GDM1 (cell line): ENCODE measurements at places on chromosomes 3 and 15.

GRCh38 chr15:80640531-80641121 is 54.5 kb upstream of the ABHD17C start:
- DNase-seq: no peak

DNA sequence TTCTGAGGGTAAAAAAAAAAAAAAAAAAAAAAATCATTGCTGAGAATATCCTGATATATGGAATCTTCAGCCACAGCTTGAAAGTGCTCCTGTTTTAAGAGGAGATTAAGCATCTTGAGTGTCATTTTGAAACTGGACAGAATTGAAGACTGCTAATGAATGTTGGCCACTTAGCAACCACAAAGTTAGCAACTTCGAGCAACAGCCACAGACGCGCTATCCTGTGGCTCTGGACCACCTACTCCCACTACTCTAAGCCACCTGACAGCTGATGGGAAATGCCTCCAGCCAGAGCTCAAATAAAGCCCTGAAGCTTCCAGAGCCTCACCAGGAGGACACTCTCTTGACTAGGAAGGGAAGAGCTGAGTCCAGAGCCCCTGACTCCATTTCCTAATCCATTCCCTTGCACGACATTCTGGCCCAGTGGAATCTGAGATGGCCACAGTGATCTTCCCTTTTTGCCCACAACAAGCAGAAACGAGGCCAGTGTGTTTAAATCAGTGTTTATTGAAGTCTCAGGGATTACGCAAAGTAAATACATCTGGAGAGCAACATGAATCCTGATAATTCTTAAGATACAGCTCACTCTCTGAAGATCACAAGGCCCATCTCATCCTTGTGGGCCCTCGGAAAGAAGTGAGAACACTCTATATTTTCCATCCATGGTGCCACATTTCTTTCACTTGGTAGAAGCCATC is 58.6 kb downstream of the TMEM212 start:
- DNase-seq: no peak

- DNase-seq: no peak
Measured at GRCh38 chr3:114697401-114697800, 403.6 kb downstream of the TIGIT start.

- DNase-seq: no peak
Measured at GRCh38 chr3:139746481-139746880, 68.7 kb upstream of the NMNAT3 start.

DNA sequence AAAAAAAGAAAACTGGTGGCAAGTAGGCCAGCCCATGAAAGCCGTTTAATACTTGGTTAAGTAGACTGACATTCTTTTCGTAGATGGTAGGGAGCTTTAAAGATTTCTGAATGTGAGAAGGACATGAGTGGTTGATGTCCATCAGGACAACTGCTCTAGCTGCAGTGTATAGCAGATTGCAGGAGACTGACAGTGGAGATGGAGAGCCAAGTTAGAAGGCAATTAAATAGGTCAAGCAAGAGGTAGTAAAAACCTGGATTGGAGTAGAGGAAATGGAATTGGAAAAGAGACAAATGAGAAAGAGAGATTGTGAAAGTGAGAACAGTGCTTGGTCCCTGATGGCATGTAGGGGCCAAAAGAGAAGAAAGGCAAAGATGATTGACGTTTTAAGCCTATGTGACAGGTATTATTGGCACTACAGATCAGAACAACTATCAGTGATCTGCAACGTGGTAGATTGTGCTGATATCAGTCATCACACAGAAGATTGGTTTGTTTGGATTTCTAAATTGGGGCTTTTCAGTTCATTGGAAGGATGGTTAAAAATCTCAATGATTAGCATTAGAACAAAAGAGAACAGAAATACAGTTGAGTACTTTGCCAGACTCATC is 74.0 kb downstream of the CNTN4 start:
- DNase-seq: no peak

DNA sequence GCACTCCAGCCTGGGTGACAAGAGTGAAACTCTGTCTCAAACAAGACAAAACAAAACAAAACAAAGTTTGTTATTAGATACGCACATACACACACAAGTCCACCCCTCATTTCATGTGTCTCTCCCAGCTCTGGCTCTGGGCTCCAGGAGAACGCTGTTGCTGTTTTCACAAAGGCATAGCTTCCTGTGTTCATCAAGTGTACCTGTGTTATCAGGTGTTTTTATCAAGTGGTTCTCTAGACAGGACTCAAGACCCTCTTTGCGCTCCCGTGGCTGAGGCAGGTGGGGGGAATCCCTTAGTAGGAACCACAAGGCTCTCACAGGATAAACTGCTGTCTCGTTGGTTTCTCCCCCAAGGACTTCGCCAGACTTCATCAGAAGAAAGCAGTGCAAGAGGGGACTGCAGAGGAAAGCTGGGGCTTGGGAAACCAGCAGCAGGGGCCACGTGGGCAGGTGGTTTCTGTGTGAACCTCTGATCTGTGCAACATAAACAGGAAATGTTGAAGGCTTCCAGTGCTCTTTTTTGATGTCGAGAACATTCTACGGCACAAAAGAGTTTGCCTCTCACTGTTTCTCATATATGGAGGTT is 6.9 kb upstream of the PPP1R2 start:
- no peak for DNase-seq

DNA sequence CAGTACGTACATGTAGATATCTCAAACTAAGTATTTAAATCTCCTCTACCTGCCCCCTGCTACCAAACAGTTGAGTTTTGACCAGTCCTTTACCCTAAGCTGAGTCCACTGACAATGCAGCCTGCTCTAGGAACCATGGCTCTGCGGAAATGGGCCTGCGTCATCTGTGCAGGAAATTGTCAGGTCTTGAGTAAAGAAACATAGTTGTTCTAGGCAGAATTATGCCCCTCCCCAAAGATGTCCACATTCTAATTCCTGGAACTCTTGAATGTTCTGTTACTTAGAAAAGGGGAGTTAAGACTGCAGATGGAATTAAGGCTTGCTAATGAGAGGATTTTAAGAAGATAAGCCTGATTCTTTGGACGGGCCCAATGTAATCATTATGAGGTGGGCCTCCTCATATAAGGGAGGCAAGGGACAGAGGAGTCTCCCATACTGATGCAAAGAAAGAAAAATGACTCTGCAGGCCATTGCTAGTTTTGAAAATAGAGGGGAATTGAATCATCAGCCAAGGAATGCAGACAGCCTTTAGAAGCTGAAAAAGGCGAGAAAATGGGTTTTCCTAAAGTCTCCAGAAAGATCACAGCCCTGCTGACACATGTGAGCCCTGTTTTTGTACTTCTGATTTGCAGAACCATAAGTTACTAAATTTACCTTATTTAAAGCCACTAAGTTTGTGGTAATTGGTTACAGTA is 5.5 kb upstream of the VGLL3 start:
- no peak for DNase-seq

GRCh38 chr3:105972069-105972468 is 103.3 kb upstream of the CBLB start:
- DNase-seq: no peak

DNA sequence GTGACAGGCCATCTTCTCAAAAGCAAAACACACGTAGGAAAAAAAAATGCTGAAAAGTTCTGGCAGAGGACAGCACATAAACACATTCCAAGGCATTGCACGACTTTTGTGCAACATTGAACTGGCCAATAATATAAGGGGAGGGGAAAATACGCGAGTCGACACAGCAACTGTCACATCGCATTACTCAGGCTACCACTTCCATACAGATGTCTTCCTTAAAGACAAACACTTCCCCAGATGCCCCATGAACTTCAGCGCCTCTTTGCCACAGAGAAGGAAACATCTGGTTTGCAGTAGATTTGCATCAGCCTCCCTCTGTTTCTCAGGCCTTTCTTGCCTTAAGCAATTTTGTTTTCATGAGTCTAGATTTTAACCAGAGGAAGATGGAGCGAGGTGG is 144.4 kb upstream of the IGF1R start:
- peak; percentile 70 for DNase-seq

DNA sequence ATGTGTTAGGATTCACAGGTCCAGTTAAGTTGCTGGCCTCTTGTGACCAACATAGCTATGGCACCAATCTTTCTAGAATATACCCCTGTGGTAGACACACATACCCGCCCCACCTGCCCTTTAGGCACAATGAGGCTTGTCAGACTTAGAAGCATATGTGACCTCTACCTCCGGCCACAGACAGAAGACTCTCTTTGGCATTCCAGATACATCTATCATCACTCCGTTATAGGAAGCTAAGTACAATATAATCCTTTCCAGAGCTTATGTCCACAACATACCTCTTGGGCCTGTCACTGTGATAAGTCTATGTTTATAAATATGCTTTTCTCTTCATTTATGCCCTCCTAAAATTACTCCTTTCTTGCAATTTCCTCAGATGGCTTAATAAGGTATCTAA is 39.8 kb downstream of the CD47 start:
- DNase-seq: no peak

GRCh38 chr15:88894819-88895767 is at the start of gene HAPLN3:
Gene HAPLN3, minus strand, starts transcription at chr15:88895544. Its CDS starts 8,246 bp downstream, at chr15:88887298.
- DNase-seq: no peak

DNA sequence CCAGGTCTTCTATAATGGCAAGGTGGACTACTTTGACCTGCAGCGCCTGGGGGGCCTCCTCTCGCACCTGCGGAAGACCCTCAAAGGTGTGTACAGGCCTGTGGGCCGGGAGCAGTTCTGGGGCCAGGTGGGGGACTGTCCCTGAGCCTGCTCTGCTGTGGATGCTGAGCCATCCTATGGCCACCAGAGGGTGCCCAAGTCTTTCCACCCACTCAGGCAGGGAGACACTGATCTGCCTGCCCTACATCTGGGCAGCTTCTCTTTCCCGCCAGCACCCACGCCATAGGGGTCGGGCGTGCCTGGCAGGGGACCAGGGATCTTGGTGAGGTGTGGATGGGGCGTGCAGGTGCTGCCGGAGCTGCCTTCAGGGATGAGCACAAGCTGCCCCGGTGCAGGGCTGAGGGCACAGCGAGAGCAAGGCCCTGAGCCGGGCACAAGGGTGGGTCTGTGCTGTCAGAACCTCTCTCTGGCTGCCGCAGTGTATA is 14.1 kb downstream of the RNF123 start:
- DNase-seq: peak; percentile 64

GRCh38 chr3:134017490-134017889 is 12.2 kb downstream of the SLCO2A1 start:
- no peak for DNase-seq

DNA sequence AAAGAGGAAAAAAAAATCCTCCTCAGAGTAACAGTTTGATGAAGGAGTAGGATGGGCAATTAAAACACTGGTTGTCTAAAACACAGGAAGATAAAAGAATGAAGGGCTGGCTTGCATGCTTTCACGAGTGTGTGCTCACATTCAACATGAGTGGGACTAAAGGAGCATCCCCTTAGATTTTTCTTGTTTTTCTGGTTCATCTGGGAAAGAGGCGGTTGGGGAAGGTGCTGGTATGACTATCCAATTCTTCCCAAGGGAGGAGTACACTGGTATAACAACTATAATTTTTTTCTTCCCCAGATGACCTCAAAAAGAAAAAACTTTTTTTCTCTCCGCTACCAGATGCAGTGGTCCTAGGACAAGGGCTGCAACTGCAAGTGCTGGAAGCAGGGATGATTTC is 143.7 kb downstream of the MYO9A start:
- no peak for DNase-seq

DNA sequence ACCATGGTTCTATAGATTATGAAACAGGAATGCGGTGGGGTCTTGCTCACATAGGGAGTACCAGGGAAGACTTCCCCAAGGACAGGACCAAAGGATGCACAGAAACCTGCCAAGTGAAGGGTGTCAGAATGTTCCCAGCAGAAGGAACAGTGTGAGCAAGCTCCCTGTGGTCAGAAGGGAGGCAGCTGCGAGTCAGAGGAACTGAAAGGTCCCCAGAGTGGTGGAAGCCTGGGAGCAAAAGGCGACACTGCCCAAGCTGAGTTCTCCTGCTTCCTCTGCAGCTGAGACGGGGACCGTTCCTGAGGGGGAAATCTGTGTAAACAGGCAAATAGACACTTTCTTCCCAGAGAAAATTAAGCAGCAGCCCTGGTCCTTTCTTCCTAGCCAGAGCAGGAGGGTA is 14.2 kb upstream of the SLC6A6 start:
- no peak for DNase-seq

- DNase-seq: no peak
Measured at GRCh38 chr3:14991818-14992612, 44.6 kb downstream of the NR2C2 start.

- no peak for DNase-seq
Measured at GRCh38 chr15:92682741-92683510, 27.4 kb upstream of the FAM174B start.

DNA sequence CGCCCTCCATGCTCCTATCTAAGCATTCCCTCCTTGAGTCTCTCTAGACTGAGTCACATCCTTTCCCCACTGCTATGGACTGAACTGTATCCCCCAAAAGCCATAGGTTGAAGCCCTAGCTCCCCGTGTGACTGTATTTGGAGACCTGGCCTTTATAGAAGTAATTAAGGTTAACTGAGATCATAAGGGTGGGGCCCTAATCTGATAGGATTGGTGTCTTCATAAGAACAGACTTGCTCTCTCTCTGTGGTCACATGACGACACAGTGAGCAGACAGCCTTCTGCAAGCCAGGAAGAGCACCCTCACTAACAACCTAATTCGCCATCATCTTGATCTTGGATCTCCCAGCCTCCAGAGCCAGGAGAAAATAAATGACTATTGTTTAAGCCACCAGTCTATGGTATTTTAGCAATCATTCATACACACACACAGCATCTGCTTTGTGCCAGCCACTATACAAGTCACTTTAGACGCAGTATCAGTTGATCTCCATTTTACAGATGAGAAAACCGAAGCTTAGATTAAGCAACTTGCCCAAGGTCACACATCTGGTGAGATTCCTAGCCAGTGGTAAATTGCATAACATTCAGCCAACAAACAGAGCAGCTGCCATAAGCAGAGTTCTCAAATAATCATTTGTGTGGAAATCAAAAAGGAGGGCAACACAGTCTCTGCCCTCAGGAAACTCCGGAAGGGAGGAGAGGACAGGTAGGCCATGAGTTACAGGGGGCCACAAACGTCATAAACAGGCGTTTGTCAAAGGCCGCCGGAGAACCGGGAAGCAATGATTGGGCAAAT is 66.3 kb upstream of the HES1 start:
- no peak for DNase-seq

DNA sequence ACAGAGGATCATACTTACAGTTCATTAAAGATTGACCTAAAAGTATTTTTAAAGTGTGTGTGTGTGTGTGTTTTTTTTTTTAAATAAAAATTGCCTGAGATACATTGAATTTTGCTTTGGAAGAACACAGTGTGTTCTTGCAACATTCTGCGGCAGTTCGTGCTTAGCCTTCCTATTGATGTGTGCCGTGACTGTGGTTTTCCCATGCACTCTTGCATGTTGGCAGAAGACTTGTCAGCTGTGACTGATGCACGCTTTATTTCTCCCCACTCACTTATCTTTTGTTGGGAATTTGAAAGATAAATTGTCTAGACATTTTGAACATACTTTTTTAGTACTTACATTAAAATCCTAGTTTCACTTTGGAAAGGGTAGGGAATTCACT is 136.3 kb upstream of the LRRFIP2 start:
- no peak for DNase-seq
